ENCODE measurements at places on chromosomes 6 and 20.

- DNase-seq = no peak
Measured at GRCh38 chr6:7811441-7811840, 85.5 kb downstream of the BMP6 start.

DNA sequence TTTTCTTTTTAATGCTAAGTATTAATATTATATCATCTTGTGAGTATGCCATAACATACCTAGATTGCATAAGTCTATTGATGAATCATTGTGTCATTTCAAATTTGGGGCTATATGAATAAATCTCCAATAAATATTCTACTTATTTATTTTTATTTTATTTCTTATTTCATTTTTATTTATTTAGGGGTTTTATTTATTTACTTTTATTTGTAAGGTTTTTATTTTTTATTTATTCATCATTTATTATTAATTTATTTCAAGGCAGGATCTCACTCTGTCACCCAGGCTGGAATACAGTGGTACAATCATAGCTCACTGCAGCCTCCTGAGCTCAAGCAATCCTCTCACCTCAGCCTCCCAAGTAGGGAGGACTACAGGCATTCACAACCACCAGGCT is 36.3 kb downstream of the BMP5 start:
- DNase-seq = no peak

- DNase-seq = no peak
Measured at GRCh38 chr6:87932361-87932760, 115.3 kb upstream of the SPACA1 start.

- no peak for DNase-seq
Measured at GRCh38 chr6:85405853-85406198, 44.1 kb upstream of the NT5E start.

- DNase-seq = no peak
Measured at GRCh38 chr20:23005776-23006175, 29.3 kb upstream of the SSTR4 start.

Measured in activated CD4-positive, alpha-beta T cell treated with anti-CD3 and anti-CD28 coated beads for 4 hours (primary cell).